Hypothalamus (tissue), 51 donors: ENCODE measurements at places on chromosomes 4 and X.

- DNase-seq: peak; percentile 48
Observed at GRCh38 chrX:11787564-11787963, 29.5 kb downstream of the MSL3 start.

DNA sequence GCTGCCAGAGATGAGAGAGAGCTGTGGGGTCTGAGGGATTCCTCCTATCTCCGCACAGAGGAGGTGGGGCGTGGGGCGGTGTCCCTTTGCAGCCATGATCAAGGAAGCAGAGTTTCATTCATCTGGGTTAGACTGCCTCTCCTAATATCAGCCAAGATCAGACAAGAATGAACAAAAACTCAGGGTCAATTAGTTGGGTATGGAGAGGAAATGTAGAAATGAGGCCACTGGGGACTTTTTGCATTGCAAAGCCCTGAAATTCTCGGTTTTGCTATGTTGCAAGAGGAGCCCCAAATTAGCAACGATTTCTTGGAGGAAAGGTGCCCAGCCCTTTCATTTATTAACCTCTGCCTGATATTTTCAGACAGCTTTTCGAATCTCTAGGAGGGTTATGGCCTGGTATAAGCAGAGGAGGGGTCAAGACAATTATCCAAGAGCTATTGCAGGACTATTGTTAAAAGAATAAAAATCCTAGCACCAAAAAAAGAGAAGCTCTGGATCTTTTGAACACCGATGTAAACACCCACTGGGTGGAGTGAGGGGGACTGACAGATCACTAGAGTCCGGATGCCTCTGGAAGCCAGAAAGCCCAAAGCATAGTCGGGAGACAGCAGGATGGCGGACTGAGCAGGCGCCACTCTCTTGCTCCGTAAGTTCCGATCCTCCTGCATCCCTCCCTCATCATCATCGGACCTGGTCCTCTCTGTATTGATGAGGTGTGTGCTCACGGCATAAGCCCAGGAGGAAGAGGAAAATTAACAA, 34.4 kb upstream of the ACSL1 start:
- DNase-seq: no peak

- DNase-seq: no peak
Observed at GRCh38 chr4:61437923-61438322, 237.8 kb downstream of the ADGRL3 start.

DNA sequence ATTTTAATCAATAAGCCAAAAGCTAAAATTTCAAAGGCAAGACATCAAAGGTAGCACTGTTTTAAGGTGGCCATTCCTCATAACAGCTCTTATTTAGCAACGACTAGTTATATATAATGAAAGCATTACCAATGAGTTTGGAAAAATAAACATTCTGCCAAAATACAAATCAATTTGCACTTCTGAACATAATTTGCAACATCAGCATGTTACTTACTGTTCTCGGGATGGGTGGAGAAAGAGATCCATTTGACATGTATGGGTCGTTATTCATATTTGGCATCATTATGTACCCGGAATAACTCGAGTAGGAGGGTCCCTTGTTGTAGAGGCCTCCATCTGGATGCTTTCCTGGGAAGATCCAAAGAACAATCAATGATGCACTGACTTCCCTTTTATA, 5.4 kb downstream of the LEF1 start:
- DNase-seq: no peak

DNA sequence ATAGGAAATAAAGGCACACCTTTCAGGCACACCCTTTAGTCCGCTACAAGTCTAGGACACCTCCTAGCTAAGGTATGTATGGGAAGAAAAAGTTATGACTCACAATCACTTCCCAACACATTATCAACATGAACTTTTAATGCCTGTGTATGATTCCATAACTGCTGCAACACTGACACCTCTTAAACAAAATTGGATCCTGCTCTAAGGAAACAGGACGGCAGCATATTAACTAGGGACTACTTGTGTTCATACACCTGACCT, 2.4 kb upstream of the PPP3CA start:
- DNase-seq: no peak

DNA sequence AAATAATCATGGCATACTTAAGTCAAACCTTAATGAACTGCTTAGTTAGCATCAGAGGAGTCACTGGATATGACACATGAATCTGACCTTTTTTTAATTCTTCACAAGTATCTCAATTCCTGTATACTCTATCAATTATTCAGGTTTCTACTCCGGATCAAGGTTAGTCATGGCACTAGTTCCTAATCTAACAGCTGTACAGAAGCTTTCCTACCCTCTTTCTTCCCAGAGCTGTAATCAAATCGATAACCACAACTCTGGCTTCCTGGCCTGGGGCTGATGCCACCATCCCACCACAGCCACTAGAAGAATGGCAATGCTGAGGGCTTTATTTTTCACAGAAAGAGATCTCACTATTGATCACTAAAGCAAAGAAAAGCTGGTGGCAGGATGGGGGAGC, 718.5 kb downstream of the SMARCA1 start:
- DNase-seq: no peak

- DNase-seq: no peak
Observed at GRCh38 chrX:23344238-23344903, 9.7 kb downstream of the PTCHD1 start.

GRCh38 chr4:45453258-45453853, 670.5 kb downstream of the GABRG1 start:
- DNase-seq: no peak

- no peak for DNase-seq
Observed at GRCh38 chr4:53633608-53634007, 42.3 kb upstream of the LNX1 start.

DNA sequence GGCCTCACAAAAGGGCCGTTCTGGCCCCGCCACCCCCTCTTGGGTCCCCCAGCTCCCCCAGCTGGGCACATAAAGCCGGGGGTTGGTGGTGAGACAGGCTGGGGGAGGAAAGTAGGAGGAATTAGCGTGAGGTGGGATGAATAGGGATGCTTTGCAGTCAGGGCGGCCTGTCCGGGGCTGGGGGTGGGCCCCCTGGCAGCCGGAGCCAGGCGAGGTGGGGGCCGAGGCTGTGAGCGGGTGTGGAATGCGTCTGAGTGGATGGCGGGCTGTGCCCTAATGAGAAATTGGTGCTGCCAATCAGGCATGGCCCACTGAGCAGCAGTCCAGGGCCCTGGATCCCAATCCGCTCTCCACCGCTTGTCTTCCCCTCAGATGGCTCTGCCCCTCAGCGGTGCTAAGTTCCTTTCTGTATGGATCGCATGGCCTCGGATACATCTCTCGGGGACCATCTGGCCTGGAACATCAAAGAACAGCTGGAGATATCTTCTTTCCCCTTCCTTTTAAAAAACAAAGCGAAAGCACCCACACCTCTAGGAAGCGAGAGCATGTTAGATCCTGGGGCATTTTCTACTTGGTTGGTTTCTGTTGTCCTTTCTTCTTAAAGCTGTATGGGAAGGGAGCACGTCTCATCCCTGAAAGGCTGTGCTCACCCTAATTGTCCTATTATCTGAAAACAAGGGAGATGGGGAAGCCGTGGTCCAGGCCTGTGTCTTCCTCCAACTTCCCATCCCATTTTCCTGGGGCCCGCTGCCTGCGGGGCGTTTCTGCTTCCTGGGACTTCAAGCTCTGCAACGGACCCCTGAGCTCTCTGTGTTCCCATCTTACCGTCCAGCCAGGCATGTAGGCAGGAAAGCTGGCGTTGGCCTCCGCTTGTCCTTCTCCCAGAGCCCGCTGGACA, 106.9 kb downstream of the SORCS2 start:
- DNase-seq: no peak
